ENCODE measurements at places on chromosomes 7 and 10. TPM values are rescaled to one million over a fixed set of nuclear protein-coding genes. Genes with fewer than 3 reads are reported as not detected.

POU6F2 gene
- not detected for total RNA-seq

DNMBP gene
- total RNA-seq = 28.0 TPM

- H3K27me3 ChIP-seq = no peaks in the 10 kb centered on the region
- no peaks in the 10 kb centered on the region for H3K4me1 ChIP-seq
- H3K4me3 ChIP-seq = no peak overlapping the region
- peaks cover 4% of the 10 kb centered on the region for H3K36me3 ChIP-seq
- H3K27ac ChIP-seq = no peak overlapping the region
Observed at GRCh38 chr10:99671386-99671785, 12.1 kb downstream of the ENTPD7 start.

GRCh38 chr7:42674541-42674940, 237.3 kb downstream of the C7orf25 start:
- no peaks in the 10 kb centered on the region for H3K27me3 ChIP-seq
- no peak overlapping the region for H3K27ac ChIP-seq
- peaks cover 3% of the 10 kb centered on the region for H3K4me1 ChIP-seq
- H3K36me3 ChIP-seq = no peaks in the 10 kb centered on the region
- H3K4me3 ChIP-seq = no peak overlapping the region
- no peak for DNase-seq

DNA sequence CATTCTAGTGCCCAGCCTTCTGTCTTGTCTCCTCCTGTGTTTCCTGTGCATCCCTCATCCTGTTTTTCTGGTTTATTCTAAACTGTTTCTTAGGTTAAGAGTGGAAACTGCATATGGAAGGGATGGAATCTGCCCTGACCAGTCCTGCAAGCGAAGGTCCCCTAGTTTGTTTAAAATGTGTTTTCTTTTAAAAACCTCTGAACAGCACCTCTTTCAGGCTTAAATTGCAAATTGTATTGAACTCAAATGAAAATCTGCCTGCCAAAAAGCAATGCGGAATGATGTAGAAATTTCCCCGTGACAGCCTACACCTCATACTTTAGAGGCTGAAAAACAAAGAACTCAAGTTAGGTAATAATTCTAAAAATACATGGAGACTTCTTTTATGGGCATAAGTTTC, 222.8 kb upstream of the IMMP2L start:
- DNase-seq = no peak
- H3K27me3 ChIP-seq = no peaks in the 10 kb centered on the region
- H3K4me1 ChIP-seq = peaks cover 4% of the 10 kb centered on the region
- no peak overlapping the region for H3K27ac ChIP-seq
- H3K36me3 ChIP-seq = no peaks in the 10 kb centered on the region
- no peak overlapping the region for H3K4me3 ChIP-seq

DNA sequence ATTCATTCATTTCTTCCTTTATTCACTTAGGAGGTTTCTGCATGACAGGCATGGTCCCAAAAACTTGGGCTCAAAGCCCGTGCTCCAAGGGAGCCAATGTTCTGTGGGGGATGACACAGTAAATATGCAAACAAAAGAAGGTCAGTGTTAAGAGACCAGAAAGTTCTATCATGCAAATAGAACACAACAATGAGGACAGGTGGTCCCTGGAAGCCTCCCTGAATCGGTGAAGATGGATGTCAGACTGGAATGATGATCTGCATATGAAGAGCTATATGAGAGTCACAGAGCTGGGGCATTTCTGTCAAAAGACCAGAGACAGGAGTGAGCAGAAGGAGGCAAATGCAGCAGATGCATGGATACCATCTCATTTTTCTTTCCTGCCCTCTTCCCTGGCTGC, 129.0 kb downstream of the ABCA13 start:
- H3K4me1 ChIP-seq = no peaks in the 10 kb centered on the region
- H3K36me3 ChIP-seq = no peaks in the 10 kb centered on the region
- no peak for DNase-seq
- H3K4me3 ChIP-seq = no peak overlapping the region

- DNase-seq = no peak
- H3K36me3 ChIP-seq = no peaks in the 10 kb centered on the region
- H3K27me3 ChIP-seq = no peaks in the 10 kb centered on the region
- no peaks in the 10 kb centered on the region for H3K4me1 ChIP-seq
- no peak overlapping the region for H3K4me3 ChIP-seq
- H3K27ac ChIP-seq = no peak overlapping the region
Observed at GRCh38 chr7:120169996-120170783, 102.8 kb upstream of the KCND2 start.

CUZD1 gene
- 1.6 TPM for total RNA-seq

HGF gene
- total RNA-seq = not detected

GRCh38 chr10:14384915-14385314, 54.2 kb upstream of the FRMD4A start:
- DNase-seq = no peak
- H3K4me1 ChIP-seq = no peaks in the 10 kb centered on the region
- H3K27me3 ChIP-seq = peaks cover 28% of the 10 kb centered on the region
- H3K27ac ChIP-seq = no peak overlapping the region

SLC13A1 gene
- not detected for total RNA-seq

GRCh38 chr10:65275296-65275695, 1650.5 kb upstream of the LRRTM3 start:
- DNase-seq = no peak
- no peak overlapping the region for H3K4me3 ChIP-seq
- no peak overlapping the region for H3K27ac ChIP-seq
- no peaks in the 10 kb centered on the region for H3K4me1 ChIP-seq
- H3K36me3 ChIP-seq = no peaks in the 10 kb centered on the region
- H3K27me3 ChIP-seq = no peaks in the 10 kb centered on the region

GRCh38 chr10:78656417-78657162, 412.2 kb upstream of the ZMIZ1 start:
- peaks cover 11% of the 10 kb centered on the region for H3K27me3 ChIP-seq
- no peaks in the 10 kb centered on the region for H3K4me1 ChIP-seq
- H3K4me3 ChIP-seq = no peak overlapping the region
- DNase-seq = no peak
- H3K36me3 ChIP-seq = no peaks in the 10 kb centered on the region

DNA sequence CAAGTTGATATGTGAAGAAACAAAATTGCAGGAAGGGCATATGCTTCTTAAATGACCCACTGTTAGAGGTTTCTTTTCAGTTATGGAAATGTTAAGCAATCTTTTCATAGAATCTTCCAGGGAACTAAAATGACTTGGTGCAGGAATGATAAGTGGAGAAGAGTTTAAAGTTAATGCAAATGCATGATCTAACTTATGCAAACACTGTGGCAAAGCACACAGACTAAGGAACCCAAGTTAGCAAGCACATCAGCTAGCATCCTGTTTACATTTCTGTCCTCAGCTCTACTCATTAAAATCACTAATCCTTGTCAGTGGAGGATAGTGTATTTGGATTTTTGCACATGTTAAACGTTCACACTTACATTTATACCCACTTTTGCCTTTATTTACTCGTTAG, 9.3 kb downstream of the CLCN1 start:
- DNase-seq = no peak
- no peaks in the 10 kb centered on the region for H3K4me1 ChIP-seq
- no peaks in the 10 kb centered on the region for H3K27me3 ChIP-seq

SPDYE11 gene
- not detected for total RNA-seq

DNA sequence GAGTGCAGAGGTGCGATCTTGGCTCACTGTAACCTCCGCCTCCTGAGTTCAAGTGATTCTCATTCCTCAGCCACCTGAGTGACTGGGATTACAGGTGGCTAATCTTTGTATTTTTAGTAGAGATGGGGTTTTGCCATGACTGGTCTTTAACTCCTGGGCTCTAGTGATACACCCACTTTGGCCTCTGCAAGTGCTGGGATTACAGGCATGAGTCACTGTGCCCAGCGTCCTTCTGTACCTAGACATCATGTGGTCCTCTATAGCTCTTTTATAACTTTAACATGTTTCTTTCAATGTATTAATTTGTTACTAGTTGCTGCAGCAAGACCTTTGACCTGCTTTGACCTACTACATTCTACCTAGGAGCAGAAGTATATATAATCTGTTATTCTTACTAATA, 38.7 kb upstream of the BICC1 start:
- no peak overlapping the region for H3K27ac ChIP-seq
- no peaks in the 10 kb centered on the region for H3K36me3 ChIP-seq
- no peak overlapping the region for H3K4me3 ChIP-seq
- no peaks in the 10 kb centered on the region for H3K27me3 ChIP-seq
- no peaks in the 10 kb centered on the region for H3K4me1 ChIP-seq

DNA sequence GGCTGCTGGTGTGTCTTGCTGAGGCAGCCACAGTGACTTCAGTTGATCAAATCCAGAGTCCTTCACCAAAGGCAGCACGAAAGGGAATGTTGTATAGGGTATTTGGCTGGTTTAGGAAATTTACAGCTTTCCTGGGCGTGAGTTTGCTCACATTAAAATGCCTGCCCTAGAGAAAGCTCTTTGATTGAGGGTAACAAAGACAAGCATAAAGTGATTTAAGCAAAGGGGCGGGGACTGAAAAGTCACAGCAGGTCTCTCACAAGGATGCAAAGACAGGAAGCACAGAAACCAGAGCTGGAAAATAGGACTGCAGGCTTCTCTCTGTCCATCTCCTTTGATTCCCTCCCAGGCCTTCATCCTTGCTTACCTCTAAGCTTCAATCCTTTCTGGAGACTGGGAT, 139.2 kb downstream of the ELMO1 start:
- no peaks in the 10 kb centered on the region for H3K36me3 ChIP-seq
- no peaks in the 10 kb centered on the region for H3K27me3 ChIP-seq
- H3K27ac ChIP-seq = no peak overlapping the region
- no peak overlapping the region for H3K4me3 ChIP-seq
- DNase-seq = no peak
- no peaks in the 10 kb centered on the region for H3K4me1 ChIP-seq

- H3K27me3 ChIP-seq = no peaks in the 10 kb centered on the region
- peaks cover 7% of the 10 kb centered on the region for H3K4me1 ChIP-seq
- no peak overlapping the region for H3K4me3 ChIP-seq
- no peaks in the 10 kb centered on the region for H3K36me3 ChIP-seq
- H3K27ac ChIP-seq = no peak overlapping the region
Observed at GRCh38 chr7:44097064-44097932, 6.8 kb upstream of the AEBP1 start.

DNA sequence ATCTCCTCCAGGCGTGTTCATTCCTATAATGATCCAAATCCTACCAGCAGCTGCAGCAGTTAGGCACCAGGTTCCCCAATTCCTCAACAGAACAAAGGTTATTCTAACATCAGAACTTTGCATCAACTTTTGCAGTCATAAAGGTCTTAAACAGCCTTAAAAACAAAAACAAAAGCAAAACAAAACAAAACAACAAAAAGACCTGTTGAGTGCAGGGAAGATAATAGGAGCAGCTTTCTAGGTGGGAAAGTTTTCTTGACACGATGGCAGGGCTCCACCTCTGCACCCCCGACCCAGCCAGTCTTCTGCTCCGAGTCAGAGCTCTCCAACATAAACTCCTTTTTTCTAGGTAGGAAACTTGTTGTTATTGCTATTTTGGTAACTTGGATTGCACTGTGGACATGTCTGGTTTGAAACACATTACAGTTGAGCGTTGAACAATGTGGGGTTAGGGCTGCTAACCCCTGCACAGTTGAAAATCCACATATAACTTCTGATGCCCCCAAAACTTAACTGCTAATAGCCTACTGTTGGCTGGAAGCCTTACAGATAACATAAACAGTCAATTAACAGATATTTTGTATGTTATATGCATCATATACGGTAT, 77.6 kb downstream of the MTPN start:
- no peaks in the 10 kb centered on the region for H3K27me3 ChIP-seq
- H3K4me1 ChIP-seq = no peaks in the 10 kb centered on the region
- no peak overlapping the region for H3K27ac ChIP-seq
- no peak overlapping the region for H3K4me3 ChIP-seq

MYPN gene
- 0.87 TPM for total RNA-seq

Measured in A673 (cell line).